Foreskin keratinocyte (primary cell): ENCODE measurements at places on chromosomes 6 and 20. TPM values are rescaled to one million over a fixed set of nuclear protein-coding genes. Genes with fewer than 3 reads are reported as not detected.

The SIRPD gene
- not detected in 2 replicates for total RNA-seq

The PROKR2 gene
- total RNA-seq = not detected in 2 replicates

The CALHM4 gene
- 0.10 and 0.18 TPM in 2 replicates for total RNA-seq

The TEAD3 gene
- total RNA-seq = 14.0 and 14.9 TPM in 2 replicates

The SYCP2L gene
- 0.46 and 0.92 TPM in 2 replicates for total RNA-seq

The RTN4IP1 gene
- total RNA-seq = 10.7 and 12.9 TPM in 2 replicates
